ENCODE measurements at places on chromosomes 5 and 9.

- no peak for DNase-seq
Measured at GRCh38 chr5:130555429-130555828, 609.6 kb downstream of the HINT1 start.

DNA sequence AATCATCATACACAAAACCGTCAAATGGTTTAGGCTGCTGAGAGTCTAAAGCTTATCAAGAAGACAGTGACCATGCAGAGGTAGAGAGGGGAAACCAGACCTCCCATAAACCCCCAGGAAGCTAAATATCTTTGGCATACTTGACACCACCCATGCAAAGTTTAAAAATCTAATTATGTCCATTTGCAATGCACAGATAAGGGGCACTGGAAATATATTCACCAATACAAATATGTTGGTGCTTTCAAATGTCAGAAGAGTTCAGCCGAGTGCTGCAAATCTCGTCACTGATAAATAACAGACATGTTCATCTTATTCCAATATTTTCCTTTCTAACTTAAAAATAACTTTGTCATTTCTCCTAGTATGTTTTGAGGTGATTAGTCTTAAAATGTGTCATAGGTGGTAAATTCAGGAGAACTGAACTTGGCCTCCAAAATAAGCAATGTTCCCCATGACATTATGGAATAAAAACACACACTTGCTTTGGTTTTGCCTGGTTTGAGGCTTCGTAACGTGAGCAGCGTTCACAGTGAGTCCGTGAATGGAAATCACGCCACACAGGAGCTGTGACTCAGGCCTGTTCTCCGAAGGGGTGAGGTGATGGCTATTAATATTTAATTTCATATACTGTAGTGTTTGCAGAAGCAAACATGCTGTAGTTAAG lies 182.2 kb downstream of the AOPEP start:
- DNase-seq = no peak

GRCh38 chr9:92952906-92953610 lies 5.7 kb downstream of the FGD3 start:
- peak; percentile 88 for DNase-seq

GRCh38 chr9:127223266-127223665 lies 41.3 kb upstream of the GARNL3 start:
- DNase-seq = no peak

Measured in NCI-H2227 treated with DMSO at 0.1 percent for 48 hours (cell line).